ENCODE measurements at places on chromosomes 5 and 9.
A peak's percentile ranks its signal among the peaks of the same experiment; 100 is the strongest.

DNA sequence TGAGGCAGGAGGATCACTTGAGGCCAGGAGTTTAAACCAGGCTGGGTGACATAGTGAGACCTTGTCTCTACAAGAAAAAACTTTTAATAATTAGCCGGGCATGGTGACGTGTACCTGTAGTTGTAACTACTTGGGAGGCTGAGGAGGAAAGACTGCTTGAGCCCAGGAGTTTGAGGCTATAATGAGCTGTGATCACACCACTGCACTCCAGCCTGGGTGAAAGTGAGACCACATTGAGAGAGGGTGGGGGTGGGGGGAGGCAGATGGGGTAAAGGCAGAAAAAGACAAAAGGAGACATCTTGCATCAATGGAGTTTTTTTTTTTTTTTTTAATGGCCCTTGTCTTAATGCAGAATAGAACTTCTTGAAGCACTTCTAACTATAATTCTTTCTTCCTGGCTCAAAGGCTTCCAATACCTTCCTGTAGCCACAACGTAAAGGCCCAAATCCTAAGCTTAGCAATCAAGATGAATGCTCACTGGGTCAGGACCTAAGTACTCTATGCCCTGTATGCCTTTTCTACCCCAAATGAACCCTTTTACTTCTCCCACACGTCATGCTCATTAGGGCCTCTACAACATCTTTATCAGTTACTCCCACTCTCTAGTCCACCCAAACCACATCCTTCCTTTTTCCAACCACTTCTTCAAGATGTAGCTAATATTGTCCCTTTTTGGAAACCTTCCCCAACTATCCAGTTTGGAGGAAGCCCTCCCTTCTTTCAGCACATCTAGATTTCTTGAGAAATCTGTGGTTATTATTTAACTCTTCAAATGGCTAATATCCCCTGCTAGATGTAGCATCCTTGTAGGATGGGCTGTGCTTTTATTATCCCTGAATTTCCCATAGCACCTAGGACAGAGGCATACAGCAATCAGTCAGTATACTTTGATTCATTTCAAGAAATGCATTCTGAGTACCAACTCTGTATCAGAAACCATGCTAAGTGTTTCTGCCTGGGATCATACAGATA, 40.8 kb downstream of the CSF2 start:
- DNase-seq = peak; percentile 42

DNA sequence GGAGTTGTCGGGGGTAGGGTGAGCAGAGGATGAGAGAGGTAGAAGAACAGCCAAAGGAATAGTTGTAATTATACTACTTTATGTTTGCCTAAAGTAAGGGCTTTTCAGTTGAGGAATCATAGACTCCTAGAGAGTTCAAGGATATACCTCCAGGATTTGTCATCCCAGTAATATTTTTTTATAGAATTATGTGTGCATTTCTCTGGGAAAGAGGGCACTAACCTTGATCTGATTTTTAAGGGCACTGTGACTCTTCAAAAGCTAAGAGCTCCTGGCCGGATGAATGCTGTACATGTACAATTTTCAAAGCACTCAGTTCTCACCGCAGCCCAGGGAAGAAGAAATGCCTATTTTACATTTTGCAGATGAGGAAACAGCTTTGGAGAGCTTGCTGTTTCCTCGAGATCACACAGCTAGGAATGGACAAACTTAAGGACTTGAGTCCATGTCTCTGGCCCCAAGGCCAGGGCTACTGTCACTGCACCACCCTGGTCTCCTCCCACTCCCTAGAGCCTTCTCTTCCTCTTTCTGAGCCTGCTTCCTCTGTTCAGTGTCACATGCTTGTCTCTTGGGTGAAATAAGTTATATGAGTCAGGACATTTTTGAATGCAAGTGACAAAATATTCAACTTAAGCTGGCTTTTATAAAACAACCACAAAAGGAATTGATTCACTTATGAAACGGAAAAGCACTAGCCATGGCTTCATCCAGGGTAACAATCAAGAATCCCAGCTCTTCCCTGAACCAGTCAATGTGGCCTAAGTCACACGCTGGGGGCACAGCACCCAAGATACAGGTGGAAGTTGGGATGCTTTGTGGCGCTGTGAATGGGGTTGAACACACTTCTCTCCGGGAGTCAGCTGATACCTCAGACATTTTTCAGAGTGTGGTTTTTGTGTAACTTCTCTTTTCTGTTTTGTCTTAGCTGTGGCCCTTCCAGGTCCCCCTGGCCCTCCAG, 45.7 kb upstream of the TGFBR1 start:
- DNase-seq = peak; percentile 58

DNA sequence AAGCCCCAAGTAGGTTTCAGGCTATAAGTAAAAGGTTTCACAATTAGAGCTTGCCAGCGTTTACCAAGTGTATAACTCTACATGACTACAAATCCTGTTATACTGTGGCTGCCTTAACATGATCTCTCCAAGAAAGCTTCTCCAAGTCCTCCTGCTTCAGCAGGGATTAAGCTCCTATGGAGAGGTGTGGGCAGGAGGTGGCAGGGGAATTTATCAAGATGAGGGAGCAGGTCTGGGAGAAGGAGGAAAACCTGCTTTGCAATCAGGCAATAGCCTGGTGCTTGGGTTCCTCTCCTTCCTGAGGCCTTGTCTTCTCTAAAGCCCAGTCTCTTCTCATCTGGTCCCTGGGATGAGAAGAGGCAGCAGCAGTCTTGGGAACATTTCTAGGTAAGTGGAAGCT, 135.2 kb downstream of the TSSK1B start:
- no peak for DNase-seq

GRCh38 chr5:81167078-81167477, 66.0 kb upstream of the CKMT2 start:
- DNase-seq = no peak

DNA sequence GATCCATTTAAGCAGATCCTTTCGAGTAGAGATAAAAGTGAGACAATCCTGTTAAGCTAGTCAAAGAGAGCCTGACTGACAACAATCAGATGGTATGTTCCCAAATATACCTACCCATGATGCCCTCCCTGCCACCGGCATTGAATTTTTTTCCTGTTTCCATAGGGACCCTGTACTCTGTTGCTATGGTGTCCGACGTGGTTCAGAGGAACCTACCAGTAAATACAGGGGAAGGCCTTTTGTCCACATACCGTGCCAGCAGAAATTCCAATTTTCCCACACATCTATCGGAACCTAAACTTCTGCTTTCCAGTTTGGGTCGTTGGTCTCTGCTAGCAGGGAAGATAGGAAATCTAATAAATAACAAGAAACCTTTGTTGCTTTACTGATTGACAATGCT, 64.7 kb downstream of the MEGF10 start:
- no peak for DNase-seq

- no peak for DNase-seq
Observed at GRCh38 chr9:113536483-113537228, 73.1 kb downstream of the RGS3 start.

DNA sequence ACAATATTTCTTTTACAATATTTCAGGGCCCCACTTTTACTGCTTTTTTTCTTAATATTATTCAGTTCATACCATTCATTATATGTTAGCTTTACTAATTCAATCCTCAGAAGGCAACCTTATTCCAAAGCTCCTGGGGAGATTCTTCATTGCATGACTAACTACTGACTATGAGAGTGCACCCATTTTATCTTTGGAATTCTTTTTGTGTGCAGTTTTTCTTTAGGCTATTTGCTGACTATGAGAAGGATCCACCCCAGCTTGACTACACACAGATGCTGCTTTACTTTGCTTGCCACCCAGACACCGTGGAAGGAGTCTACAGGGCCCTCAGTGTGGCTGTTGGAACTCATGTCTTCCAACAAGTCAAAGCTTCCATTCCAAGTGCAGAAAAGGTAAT, 56.9 kb upstream of the IL7R start:
- DNase-seq = no peak

Data from activated CD4-positive, alpha-beta T cell treated with anti-CD3 and anti-CD28 coated beads, Interleukin-2, Interleukin-4, amounts not matched to agents 100 ng/mL and 50 ng/mL, durations not matched to agents 16 hours and 8 hours (primary cell).